Uterus (tissue), 4 donors: ENCODE measurements at places on chromosomes 12 and 14. TPM values are rescaled to one million over a fixed set of nuclear protein-coding genes. Genes with fewer than 3 reads are reported as not detected.

DNA sequence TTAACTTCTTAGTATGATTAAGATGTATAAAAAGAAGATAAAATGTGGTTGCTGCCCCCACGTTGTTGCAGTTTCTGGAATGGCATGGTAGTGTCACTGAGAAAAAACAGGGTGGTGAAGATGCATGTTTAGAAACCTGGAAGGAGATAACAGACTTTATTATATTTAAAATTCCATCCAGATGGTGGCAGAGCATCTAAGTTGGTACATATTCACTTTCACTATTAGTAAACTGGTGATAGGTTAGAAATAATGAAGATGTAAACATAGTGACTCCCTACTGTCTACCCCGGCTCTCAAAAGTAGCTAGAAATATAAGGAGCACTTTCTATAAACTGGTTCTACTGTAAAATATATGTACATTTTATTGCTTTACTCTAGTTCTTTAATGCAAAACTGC lies 279.3 kb downstream of the NPAS3 start:
- no peak for DNase-seq

DNA sequence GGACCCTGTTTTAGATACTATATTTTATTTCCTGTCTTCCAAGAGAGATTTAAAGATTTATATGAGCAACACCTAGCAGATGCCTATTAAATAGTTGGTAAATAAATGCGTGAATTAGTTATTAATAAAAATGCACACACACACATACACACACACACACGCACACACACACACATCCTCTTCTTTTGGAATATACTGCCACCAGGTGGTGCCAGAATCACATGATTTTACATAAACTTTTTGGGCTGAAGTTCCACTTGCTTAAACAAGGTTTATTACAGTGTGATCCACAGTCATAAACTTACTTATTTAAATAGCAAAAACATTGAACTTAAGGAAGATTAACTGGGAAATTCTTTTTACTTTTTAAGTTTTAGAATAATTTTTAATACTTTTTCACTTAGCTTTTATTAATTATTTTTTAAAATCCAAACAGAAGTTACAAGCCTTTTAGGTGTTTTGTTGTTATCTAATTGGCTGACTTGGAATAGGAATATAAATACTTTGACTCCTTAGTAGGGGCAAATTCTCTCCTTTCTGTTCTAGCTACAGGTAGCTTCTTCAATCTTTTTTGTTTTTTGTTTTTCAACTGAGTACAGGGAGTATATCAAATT lies 17.5 kb downstream of the RAD51B start:
- DNase-seq, result no peak

GRCh38 chr12:64976131-64976530 lies 145.0 kb downstream of the WIF1 start:
- no peak for DNase-seq

FLVCR2 gene
- 3.6 TPM for total RNA-seq

CACNA2D4 gene
- total RNA-seq, result not detected

BATF gene
- total RNA-seq, result not detected

GRCh38 chr12:124464830-124465229 lies 102.6 kb downstream of the NCOR2 start:
- no peak for DNase-seq

- DNase-seq, result no peak
Measured at GRCh38 chr12:46219132-46219876, 49.5 kb downstream of the SLC38A1 start.

LYZ gene
- 8.2 TPM for total RNA-seq

DNA sequence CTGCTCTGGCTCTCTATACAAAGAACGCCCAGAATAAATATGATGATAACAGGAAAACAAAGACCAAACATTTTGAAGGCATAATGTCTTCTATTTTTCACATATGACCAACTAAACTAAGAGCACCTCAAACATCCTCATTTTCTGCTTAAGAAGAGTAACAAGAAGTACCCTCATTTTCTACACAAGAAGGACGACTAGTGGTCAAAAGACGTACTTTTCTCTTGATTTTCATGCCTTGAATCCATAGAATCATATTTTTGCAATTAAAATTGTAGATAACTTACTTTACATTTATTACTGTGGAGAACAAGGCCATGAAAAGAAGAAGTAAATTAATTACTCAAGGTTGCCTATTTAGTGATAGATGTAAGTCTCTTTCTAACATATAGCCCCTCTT lies 358.6 kb downstream of the DUSP6 start:
- no peak for DNase-seq
